Activated CD8-positive, alpha-beta T cell treated with anti-CD3 and anti-CD28 coated beads for 36 hours (primary cell): ENCODE measurements at places on chromosomes 16 and 17.

DNA sequence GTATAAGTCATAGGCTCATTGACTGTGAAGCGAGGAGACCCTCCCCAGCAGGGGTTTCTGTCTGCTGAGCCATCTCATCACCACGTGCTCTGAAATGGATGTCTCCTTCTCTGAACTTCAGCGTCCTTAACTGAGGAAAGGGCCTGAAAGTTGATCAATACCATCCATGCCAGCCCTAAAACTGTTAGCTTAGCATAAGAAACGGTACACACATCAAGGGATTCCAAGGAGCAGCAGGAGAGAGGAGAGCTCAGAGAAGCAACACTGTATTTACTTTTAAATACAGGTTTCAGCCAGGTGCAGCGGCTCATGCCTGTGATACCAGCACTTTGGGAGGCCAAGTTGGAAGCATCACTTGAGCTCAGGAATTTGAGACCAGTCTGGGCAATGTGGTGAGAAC lies 248.9 kb upstream of the TNRC6C start:
- no peak overlapping the region for H3K4me3 ChIP-seq
- H3K4me1 ChIP-seq, result no peaks in the 10 kb centered on the region
- H3K27me3 ChIP-seq, result no peaks in the 10 kb centered on the region
- peaks cover 5% of the 10 kb centered on the region for H3K36me3 ChIP-seq

GRCh38 chr17:17942846-17943245 lies 29.4 kb downstream of the TOM1L2 start:
- peaks cover 16% of the 10 kb centered on the region for H3K4me1 ChIP-seq
- H3K36me3 ChIP-seq, result no peaks in the 10 kb centered on the region
- DNase-seq, result no peak
- no peak overlapping the region for H3K4me3 ChIP-seq

- H3K4me1 ChIP-seq, result peaks cover 18% of the 10 kb centered on the region
- H3K27me3 ChIP-seq, result peaks cover 11% of the 10 kb centered on the region
- peak; percentile 47 for DNase-seq
- no peaks in the 10 kb centered on the region for H3K36me3 ChIP-seq
- H3K4me3 ChIP-seq, result no peak overlapping the region
Measured at GRCh38 chr17:43702637-43703036, 40.9 kb upstream of the MEOX1 start.

- no peak overlapping the region for H3K4me3 ChIP-seq
- DNase-seq, result no peak
- H3K27me3 ChIP-seq, result no peaks in the 10 kb centered on the region
- no peak overlapping the region for H3K27ac ChIP-seq
- peaks cover 13% of the 10 kb centered on the region for H3K36me3 ChIP-seq
Measured at GRCh38 chr16:89343501-89344457, 126.3 kb downstream of the ZNF778 start.

DNA sequence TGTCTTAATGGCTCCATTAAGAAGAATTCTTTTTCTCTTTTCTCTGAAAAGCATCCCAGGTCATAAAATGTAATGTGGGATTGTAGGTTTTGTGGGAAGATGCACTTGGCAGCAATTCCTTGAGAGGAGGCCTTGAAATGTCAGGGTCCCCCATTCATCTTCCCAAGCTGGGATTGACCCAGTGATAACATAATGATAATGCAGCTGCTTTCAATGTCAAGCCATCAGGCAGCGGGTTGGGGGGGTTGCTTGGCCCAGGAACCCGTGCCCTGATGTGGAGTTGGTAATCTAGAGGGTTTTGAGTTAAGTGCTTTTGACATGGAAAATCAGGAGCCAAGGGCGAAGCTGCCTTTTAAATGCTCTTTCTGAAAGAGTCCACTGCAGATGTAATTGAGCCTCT lies 484.0 kb downstream of the WWOX start:
- no peaks in the 10 kb centered on the region for H3K36me3 ChIP-seq
- H3K27ac ChIP-seq, result no peak overlapping the region
- H3K4me3 ChIP-seq, result no peak overlapping the region
- no peaks in the 10 kb centered on the region for H3K4me1 ChIP-seq
- no peaks in the 10 kb centered on the region for H3K27me3 ChIP-seq
- DNase-seq, result no peak

DNA sequence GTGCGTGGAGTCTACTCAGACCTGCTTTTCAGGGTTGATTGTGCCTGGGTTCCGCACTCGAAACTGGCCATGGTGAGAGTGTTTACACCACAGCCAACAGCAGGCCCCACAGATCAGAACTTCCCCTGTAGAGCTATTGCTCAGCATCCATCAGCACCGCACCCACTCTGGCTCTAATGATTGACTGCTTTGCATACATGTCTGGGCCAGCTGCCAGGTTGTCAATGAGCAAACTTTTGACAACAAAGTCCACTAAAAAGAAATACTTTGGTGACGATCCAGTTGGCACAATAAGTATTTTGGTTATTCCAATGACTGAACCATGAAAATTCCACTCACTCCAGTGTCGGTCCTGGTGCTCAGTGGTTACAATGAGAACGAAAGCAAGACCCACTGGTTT lies 190.7 kb downstream of the FOXL1 start:
- H3K4me1 ChIP-seq, result no peaks in the 10 kb centered on the region
- no peak overlapping the region for H3K4me3 ChIP-seq
- H3K27me3 ChIP-seq, result peaks cover 11% of the 10 kb centered on the region
- DNase-seq, result no peak

GRCh38 chr16:58499615-58500351 lies at the start of gene NDRG4:
TSS of gene NDRG4 (plus strand) at chr16:58500143. CDS start at chr16:58500249, 106 bp downstream.
- no peaks in the 10 kb centered on the region for H3K36me3 ChIP-seq
- peak; percentile 32 for DNase-seq
- peaks cover 32% of the 10 kb centered on the region for H3K27me3 ChIP-seq
- peak within 1 kb of the TSS; percentile 67 for H3K4me3 ChIP-seq
- H3K4me1 ChIP-seq, result peaks cover 13% of the 10 kb centered on the region
- H3K27ac ChIP-seq, result no peak within 1 kb of the TSS

GRCh38 chr17:15171167-15172047 lies 93.7 kb downstream of the PMP22 start:
- peak; percentile 44 for DNase-seq
- H3K4me3 ChIP-seq, result no peak overlapping the region
- peaks cover 14% of the 10 kb centered on the region for H3K27me3 ChIP-seq
- no peaks in the 10 kb centered on the region for H3K4me1 ChIP-seq

DNA sequence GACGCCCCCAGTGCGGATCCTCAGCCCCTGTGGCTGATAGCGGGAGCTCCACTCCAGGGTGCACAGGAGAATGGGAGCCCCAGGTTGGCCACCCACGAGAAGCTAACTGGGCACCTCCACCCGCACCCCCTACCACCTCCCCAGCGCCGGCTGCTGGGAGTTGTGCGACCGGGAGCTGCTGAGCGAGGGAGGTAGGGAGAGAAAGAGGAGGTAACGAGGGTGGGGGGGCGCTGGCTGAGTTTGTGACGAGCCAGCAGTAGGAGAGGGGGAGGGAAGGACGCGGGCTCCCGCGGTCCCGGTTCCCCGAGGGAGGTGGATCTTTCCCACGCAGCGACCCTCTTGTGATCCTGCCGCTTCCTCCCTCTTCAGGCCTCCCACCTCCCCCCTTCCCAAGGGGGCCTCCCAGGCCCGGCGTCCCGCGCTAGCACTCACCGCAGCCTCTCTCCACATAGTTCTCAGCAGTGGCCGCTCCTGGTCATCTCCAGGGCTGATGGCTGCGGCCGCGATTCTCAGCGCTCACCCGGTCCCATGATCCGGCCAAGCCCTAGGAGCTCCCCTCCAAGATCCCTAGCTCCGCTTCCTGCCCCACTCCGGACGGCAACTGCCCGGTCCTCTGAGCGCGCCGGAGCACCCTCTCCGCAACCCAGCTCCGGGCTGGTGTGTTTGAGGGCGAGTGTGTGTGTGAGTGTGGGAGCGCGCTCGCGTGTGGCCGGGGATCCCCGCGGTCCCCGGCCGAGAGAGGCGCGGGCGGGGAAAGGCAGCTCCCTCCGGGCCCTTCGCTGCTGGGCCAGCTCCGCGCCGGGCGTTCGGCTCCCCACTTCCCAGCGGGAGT lies at the start of gene GRIN2A:
Gene GRIN2A (minus strand): TSS at position 207 of the 832 bp plus-strand sequence. CDS start 2,017 bp downstream, outside the sequence.
- H3K4me1 ChIP-seq, result peaks cover 9% of the 10 kb centered on the region
- H3K27ac ChIP-seq, result no peak within 1 kb of the TSS
- no peak for DNase-seq
- H3K27me3 ChIP-seq, result peaks cover 46% of the 10 kb centered on the region
- no peak within 1 kb of the TSS for H3K4me3 ChIP-seq
